Foreskin keratinocyte (primary cell): ENCODE measurements at places on chromosomes 6 and 20.

DNA sequence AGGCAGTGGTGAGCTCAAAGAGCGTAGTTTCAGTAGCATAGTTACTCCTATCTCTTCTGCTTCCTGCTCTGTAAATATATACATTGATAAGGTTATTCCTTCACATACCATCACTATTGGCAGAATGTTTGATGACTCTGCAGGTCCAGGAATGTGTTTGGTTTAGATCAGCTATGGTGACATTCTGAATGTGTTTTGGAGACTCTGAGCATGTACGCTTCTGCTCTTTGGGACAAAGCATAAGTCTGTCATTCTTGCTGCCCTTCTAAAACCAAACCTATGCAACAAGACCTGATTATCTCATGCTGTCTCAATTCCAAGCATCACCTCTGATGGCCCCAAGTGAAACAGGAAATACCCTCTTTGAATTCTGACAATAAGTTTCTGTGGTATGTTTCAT lies 1074.3 kb downstream of the KIF16B start:
- no peak for DNase-seq

GRCh38 chr20:19527509-19527908 lies 230.5 kb upstream of the RIN2 start:
- no peak for DNase-seq

- DNase-seq = no peak
Observed at GRCh38 chr6:161543684-161544309, 269.9 kb upstream of the AGPAT4 start.

DNA sequence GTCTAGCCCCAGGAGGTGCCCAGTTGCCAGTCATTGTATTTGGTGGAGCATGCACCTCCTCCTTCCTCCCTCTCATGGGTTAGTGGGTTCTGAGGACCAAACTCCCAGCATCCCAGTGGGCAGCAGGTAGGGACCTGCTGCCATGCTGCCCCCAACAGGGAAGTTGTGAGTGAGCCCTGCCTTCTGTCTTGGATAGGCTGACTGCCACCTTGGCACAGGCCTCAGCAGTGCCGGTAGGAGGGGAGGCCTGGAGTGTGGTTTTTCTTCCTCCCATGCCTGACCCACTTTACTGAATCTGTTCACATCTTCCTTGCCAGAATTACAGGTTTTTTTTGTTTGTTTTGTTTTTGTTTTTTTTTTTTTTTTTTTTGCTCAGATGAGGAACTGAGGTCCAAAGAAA lies 24.5 kb downstream of the PLCG1 start:
- no peak for DNase-seq

- no peak for DNase-seq
Observed at GRCh38 chr20:63091901-63092659, 85.3 kb upstream of the BHLHE23 start.

DNA sequence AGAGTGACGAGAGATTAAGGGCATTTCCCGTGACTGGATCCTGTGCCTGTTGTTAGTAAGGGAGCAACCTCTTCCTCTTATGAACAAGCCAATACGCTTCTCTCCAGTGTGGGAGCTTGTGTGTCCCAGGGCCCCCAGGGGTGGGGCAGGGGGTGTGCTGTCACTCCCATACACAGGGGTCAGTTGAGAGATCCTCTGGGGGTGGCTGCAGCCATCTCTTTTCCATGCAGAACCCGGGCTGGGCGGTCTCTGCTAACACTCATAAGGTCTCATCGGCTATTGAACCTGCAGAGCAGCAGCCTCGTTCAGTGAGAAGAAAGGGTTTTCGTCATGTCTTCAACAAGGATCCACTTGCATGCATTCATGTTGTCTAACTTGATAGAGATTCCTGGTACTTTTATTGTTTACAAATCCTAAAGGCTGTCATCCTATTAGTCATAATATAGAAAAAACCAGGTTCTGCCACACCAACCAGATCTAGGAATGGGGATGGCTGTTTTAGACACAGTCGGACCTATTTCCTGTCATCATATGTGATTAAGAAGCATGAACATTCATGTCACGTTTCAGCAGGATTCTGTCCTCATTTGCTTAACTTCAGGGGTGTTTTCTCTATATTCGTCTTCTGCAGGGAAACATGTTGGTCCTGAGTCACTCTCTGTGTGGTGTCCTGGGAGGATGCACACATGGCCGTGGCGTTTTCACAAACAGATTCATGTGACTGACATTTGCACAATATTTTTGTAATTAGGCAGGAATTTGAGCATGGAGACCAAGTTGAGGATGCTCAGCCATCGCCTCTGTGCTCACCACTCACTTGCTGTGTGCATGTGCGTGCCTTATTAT lies 13.3 kb upstream of the THBS2 start:
- DNase-seq = no peak

DNA sequence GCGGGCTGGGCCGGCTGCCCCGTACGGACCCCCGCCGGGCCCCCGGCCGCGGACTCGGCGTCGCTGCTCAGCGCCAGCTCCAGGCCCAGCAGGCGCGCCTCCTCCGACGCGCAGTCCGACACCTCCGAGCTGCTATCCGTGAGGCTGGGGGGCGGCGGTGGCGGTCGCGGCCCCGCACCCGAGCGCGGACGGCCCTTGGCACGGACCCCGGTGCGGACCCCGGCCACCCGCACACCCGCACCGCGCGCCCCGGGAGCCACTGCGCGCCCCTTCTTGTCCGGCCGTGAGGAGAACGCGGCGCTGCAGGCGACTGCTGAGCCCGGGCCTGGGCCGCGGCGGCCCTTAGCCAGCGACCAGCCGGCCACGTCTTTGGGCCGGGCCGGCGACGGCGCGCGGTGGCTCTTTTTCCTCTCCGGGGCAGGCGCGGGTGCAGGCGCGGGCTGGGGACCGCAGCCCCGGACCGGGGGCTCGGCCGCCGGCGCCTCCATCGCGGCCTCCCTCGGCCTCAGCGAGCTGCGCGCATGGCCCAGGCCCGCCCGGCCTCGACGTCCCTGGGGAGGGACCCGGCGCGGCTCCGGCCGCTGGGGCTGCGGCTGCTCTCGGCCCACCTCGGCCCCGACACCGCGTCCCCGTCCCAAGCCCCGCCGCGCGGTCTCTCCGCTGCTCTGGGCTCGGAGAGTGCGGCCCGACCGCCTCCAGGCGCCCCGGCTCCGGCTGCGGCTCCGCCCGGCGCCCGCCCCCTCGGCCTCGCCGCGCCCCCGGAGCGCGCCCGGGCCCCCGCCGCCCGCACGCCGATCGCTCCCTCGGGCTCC lies 12.9 kb upstream of the TLDC2 start:
- no peak for DNase-seq

GRCh38 chr6:150016324-150017185 lies 8.8 kb downstream of the RAET1L start:
- peak; percentile 55 for DNase-seq

- peak; percentile 3 for DNase-seq
Observed at GRCh38 chr6:98324446-98324845, 509.9 kb upstream of the POU3F2 start.

GRCh38 chr6:93581371-93581770 lies 162.0 kb upstream of the EPHA7 start:
- no peak for DNase-seq

DNA sequence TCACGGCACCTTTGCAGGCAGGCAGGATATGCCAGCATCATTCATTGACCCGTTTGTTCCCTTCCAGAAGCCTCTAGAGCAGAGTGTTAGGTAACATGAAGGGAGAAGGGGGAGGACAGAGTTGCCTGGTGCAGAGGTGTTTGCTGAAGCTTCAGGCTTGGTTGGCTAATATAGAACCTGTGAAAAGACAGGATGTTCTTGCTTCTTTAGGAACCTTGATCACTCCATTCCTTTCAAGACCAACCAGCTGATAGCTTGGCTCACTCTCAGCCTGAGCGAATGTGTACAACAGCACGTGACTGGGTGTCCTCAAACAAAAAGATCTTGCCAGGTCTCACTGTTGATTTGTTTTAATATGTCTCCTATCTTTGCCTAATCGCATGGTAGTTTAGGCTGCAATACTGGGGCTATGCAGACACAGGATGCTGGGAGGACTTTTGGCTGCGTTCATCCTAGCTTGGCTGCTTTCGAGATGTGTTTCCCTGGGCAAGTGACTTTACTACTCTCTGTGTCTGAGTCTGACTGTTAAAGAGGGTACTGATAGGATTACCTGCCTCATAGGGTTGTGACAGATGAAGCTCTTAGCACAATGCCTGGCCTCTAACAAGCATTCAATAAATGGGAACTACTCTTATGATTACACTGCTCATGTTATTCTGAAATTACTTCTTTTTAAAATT lies 16.0 kb downstream of the SHLD1 start:
- no peak for DNase-seq

DNA sequence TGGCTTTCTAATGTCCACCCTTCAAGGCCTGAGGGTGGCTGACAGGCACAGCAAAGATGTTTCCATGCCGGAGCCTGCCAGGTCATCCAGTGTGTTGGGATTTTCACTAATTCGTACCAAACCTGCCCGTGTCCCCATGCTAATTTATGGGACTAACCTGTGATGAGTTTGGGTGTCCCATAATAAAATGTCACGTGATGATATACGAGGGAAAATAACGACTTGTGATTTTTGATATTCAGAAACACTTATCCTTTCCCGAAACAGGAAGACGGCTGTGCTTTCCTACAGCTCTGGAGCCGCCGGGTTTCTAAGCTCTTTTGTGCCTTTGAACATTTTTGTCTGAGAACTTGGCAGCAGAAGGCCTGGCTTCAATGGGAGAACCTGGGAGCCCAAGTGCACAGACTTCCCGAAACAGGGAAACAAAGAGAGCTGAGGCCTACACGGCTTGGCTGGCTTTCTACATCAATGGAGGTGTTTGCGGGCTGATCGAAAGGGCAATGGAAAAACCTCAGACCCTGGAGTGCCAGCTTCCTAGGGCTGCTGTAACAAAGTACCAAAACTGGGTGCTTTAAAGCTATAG lies 171.9 kb upstream of the JARID2 start:
- DNase-seq = no peak

DNA sequence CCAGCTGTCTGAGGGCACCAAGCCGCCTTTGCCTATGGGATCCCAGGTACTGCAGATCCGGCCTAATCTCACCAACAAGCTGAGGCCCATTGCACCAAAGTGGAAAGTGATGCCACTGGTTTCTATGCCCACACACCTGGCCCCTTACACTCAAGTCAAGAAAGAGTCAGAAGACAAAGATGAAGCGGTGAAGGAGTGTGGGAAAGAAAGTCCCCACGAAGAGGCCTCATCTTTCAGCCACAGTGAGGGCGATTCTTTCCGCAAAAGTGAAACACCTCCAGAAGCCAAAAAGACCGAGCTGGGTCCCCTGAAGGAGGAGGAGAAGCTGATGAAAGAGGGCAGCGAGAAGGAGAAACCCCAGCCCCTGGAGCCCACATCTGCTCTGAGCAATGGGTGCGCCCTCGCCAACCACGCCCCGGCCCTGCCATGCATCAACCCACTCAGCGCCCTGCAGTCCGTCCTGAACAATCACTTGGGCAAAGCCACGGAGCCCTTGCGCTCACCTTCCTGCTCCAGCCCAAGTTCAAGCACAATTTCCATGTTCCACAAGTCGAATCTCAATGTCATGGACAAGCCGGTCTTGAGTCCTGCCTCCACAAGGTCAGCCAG lies 283.0 kb downstream of the TSHZ2 start:
- no peak for DNase-seq

- DNase-seq = no peak
Observed at GRCh38 chr6:21828704-21829103, 235.2 kb downstream of the SOX4 start.

- no peak for DNase-seq
Observed at GRCh38 chr6:9745476-9745875, 669.4 kb downstream of the TFAP2A start.

GRCh38 chr6:126530775-126531174 lies 190.9 kb downstream of the CENPW start:
- DNase-seq = no peak

- no peak for DNase-seq
Observed at GRCh38 chr6:147166360-147166944, 37.8 kb upstream of the STXBP5 start.

DNA sequence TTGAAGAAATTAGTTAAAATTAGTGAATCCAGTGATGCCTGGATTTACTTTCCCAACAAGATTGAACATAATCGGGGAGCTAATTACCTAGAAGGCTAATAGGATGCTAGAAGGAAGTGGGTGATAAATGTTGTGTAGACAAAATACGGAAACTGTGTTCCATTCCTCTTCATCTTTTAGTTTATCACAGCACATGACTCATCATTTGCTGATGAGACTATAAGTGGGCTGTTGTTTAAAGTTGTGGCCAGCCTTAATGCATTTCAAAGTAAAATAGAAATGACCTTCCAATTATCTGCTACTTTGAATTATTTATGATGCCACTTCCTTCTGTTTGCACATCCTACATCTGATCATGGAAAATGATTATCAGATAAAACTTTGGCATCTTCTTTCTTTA lies 43.4 kb downstream of the OGFRL1 start:
- no peak for DNase-seq

GRCh38 chr20:9710685-9711084 lies 128.2 kb downstream of the PAK5 start:
- DNase-seq = no peak

DNA sequence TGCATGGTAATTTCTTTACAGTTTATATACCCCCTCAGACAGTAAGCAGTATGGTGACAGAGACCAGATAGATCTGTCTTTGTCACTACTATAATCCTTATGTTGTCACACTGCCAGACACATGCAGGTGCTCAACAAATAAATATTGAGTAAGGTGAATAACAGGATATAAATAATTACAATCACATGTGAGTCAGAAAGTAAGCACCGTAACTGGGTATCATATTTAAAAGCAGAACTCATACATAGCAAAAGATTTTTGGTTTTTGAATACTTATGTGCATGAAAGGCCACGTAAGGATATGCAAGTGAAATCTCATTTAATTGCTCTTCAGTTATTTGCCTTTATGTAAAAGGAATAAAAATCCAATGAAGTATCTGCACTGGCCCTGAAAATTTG lies 17.4 kb downstream of the CNBD2 start:
- no peak for DNase-seq

DNA sequence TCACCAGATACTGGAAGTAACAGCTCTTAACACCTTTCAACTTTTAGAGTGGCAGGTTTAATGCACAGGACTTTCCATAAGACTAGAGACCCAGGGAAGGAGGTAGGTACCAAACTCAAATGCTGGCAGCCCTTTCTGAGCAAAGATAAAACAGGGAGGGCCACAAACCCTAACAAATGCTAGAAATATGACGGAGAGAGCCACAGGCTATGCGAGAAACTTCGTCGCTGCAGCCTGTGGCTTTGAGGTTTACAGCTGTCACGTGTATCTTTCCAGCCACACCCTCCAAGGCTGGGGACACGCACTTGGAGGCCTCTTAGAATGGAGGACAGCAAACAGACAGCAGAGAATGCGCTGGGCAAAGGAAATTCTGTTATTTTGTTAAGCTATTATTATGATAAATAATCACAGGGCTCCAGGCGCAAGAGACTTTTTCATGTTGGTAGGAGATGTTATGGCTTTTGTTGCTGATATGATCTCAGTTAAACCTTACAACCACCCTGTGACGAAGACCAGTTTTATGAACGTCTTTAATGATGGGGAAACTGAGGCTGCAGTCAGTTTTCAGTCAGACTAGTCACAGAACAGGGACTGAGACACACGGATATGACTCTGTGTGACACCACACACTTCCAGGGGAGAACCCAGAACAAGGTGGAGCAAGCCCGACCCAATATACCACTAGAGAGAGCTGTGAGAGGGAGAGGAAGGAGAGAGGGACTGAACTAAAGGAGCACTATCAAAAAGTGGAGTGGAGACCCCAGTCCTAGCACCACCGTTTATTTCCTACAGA lies 2.0 kb downstream of the TRAM2 start:
- no peak for DNase-seq
